Left hindlimb (tissue), 1 donor: ENCODE measurements at places on chromosomes 5 and 9.
A peak's percentile ranks its signal among the peaks of the same experiment; 100 is the strongest.

GRCh38 chr5:167804512-167805220 lies 486.8 kb upstream of the WWC1 start:
- DNase-seq, result no peak

DNA sequence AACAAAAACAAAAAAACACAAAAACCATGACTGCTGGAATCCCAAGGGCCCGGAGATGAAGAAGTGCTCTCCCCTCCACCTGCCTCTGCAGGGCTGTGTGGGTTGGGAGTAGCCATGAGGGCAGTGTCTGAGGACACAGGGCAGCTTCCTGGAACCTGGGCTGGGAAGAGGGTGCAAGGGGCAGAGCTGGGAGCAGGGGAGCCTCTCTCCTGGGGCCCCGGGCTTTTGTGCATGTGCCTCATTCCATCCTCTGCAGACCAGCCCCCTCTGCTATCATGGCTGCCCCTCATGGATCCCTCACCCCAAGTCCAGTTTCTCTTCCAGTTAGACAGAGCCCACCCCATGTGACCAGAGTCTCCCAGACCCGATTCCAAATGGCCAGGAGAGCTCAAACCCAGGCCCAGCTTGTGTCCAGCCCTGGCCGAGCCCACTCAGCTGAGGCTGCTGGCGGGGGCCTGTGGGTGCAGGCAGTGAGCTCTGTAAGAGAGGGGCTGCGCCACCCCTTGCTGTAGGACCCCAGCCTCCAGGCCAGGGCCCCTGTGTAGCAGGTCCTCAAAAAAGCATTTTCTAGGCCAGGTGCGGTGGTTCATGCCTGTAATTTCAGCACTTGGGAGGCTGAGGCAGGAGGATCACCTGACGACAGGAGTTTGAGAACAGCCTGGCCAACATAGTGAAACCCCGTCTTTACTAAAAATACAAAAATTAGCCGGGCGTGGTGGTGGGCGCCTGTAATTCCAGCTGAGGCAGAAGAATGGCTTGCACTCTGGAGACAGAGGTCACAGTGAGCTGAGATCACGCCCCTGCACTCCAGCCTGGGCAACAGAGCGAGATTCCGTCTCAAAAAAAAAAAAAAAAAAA lies 44.5 kb downstream of the PLPP7 start:
- DNase-seq, result no peak

GRCh38 chr5:1723957-1724821 lies 75.4 kb downstream of the MRPL36 start:
- no peak for DNase-seq

DNA sequence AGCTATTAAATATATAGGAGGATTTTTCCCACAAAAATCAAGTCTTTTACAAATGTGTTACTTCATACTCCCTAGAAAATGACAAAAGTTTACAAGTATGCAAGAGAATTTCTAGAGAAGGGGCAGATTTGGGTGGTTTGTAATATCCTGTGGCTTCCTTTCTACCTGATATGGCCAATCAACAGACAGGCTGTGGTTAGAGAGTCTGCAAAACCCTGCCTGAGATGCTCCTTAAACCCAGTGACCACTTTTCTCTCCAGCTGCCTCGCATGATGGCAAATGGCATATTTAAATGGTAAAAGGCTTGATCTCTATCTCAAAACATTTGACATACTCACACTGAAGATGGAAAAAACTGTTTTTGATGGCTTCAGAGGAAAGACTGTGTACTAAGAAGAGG lies 550.1 kb upstream of the ZNF462 start:
- DNase-seq, result no peak

GRCh38 chr9:99814359-99814758 lies 7.3 kb upstream of the NR4A3 start:
- DNase-seq, result no peak

- no peak for DNase-seq
These were observed 125.7 kb downstream of the BARX1 start for GRCh38 chr9:93829271-93830011.

DNA sequence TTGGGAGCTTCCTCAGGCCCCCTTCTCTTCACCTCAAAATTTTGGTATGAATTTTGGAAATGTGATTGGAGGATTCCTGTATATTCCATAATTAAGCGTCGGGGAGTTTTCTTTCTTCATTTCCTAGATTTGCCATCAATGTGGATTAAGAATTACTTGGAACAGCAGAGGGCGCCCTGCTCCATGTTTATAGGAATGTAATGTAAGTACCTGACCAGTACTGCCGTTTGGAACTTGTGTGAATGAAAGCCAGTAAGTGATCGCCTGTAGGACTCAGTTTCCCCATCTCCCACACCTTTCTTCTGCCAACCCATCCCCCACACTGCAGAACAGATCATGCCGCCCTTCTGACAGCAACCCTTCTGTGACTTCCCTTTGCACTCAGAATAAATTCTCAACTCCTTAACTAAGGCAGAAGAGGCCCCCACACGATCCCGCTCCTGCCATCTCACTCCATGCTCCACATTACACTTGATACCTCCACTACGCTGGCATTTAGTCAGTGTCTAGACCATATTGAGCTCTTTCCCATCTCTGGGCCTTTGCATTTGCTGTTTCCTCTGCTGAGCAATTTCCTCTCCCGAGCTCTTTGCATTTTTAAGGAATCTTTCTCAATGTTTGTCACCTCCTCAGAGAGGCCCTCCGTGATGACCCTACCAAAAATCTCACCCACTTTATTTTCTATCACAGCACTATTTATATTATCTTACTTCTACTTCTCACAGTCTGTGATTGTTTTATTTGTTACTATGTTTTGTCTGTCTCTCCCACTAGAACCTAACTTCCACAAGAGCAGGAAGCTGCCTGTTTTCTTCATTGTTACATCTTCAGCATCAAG lies 79.5 kb upstream of the HTR4 start:
- DNase-seq, result peak; percentile 58

- peak; percentile 60 for DNase-seq
These were observed 101.7 kb upstream of the SARDH start for GRCh38 chr9:133839822-133840329.

DNA sequence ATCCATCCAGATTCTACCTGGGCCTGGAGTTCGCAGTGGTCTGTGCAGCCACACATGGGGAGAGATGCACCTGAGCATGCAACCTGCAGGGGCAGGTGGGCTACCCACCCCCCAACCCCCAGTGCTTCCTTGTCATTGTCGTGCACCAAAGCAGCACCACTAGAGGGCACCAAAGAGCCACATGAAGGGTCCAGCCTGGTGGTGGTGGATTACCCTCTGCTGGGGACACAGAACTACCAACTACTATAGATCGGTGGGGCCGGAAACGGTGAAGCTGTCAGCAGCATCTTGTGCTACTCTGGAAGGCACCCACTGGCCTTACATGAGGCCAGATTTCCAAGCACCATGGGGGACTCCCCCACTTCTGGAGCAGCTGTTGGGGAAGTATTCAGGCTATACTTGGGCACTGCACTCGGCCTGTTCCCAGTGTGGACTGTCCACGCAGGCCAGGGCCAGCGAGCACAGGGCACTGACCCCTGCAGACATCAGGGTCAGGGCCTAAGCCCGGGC lies 60.2 kb upstream of the TBC1D2 start:
- DNase-seq, result peak; percentile 76

GRCh38 chr5:94361832-94362796 lies 256.3 kb downstream of the KIAA0825 start:
- DNase-seq, result no peak

DNA sequence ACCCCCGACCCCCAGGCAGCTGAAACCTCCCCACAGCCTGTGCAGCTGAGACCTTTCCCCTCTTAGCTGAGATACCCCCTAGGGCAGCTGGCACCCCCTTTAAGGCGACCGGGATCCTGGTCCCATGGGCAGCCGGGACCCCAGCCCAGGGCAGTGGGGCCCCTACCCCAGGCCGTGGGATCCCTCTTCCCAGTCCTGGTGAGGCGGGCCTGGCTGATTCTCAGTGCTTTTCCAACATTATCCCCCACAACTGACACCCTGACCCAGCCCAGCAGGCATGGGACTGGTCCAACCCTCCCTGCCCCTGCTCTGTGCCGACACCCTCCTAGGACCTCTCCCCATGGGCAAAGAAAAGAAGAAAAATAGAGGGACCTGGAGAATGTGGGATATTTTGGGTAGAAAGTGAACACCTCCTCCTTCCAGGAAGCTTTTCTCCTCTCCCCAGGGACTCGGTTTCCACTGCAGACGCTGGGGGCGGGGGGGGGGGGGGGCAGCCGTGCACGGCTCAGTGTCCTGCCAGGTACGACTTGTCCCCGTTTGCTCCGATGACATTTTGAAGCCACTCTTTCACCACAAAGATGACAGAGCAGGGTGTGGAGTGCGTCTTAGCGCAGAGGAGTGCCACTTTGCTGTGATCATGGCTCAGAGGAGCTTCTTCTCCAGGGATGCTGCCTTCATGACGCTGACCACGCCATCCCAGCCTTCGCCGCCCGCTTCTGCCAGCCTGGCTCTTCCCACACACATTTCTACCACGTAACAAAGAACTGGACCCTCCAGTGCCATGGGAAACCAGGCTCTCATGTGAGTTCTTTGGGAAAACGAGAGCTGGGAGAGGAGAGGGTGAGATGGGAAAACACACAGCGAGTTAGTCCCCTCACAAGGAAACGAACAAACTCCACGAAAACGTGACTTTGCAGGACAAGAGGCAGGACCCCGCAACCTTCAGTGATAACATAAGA lies 47.5 kb downstream of the MRPL36 start:
- DNase-seq, result peak; percentile 10

DNA sequence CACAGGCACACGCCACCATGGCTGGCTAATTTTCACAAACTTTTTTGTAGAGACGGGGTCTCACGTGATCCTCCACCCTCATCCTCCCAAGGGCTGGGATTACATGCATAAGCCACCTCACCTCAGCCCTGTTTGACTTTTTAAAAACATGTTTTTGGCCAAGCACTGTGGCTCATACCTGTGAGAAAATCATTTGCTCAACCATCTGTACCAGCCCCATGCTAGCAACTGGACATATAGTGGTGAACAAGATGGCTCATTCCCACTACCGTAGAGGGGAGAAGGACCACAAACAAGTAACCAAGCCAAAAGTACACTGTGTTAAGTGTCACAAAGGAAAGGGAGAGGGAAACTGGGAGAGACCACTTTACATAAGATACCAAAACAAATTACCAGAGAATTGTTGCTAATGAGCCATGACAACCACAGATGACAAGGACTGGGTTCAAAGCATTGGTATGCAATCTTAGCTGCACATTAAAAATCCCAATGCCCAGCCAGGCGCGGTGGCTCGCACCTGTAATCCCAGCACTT lies 19.2 kb downstream of the PPP2CA start:
- no peak for DNase-seq

DNA sequence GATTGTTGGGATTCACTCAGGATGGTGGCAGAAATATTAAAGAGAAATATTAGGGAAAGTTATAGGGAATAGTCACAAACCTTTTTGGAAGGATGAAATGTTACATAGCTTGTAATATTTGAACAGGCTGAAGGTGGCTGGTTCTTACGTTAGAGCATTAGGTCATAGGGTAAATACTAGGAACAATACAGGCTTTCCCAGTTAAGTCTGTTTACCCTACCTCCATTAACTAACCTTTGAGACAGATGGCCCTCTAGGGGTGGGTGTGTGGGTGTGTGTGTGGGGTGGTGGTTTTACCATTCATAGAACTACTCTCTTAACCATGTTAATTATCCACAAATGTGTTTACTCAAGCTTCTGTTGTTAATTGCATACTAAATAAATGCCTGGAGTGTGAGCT lies 94.3 kb upstream of the STK32A start:
- DNase-seq, result no peak

DNA sequence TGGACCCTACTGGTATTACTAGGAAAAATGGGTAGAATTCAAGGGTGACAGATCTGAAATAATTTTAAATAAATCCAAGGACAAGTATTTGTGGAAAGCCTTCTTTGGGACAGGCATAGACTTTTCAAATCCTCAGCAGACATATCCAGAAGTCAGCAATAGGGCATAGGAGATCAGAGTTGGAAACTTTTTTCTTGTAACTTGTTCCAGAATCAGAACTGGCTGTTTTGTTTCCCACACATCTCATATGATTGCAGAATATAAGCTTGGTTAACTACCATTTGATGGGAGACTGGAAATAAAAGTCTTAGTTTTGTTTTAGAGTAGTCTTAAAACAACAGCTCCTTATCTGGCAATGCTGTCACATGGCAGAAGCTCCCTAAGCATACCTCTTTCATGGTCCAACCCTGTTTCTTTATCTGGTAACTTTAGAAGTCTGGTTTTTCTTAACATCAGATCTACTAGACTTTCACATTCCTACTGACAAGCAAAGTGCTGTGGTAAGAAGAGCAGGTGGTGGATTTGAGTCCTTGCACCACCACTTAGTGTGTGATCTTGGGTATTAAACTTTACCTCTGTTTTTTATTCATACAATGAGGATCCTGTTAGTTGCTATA lies 25.1 kb downstream of the XRCC4 start:
- no peak for DNase-seq

- DNase-seq, result no peak
These were observed 183.9 kb downstream of the LURAP1L start for GRCh38 chr9:12958708-12959107.

DNA sequence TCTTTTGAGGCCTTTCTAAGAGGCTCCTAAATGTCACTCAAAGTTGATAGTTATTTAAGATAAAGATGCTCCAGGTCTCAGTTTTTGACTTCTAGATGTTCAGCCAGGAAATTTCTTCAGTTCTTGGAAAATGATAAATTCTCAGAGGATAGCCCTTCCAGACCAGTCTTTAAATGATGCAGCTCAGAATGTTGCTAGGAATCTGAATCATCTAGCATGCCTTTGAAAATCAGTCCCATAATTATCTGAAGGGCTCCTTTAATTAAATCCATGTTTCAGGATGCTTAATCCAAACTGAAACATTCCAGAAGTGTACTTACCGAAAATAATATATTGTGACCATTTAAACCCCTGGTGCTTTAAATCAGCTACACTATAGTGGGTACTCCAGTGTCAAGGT lies 107.5 kb upstream of the FBN2 start:
- DNase-seq, result no peak

DNA sequence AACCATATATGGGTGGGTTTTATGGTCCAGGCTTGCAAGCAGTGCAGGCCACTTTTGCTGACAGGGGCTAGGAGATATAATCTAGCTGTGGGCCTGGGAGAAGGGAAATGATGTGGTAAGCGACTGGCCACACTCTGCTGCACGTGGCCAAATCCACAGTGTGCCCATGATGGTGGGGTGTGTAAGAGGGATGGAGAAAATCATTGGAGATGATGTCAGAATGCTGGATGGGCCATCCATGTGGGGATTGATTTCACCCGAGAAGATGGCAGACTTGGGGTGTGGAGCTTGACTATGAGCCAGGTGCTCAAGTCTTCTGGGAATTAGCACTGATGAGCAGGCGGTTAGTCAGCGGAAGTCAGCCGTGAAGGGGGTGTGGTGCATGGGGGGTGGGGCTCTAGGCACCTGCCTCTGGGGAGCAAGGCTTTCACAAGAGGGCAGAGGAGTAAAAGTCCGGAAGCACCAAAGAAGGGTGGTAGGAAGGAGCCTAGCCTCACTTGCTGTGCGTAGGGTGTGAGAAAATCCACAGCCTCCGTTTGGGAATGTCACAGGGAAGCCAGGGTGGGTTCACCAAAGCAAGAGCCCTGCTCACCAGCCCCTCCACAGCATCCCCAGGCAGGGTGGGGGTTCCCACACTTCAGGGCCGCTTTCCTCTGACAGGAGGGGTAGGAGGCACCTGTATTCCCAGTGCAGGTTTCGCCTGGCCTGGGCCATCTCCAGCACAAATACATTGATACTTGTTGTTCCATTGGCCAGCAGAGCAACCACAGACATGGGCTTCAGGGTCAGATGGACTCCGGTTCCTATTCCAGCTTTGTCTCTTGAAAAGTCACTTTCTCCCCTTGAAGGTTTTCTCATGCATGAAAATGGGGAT lies 44.5 kb upstream of the ANGPTL2 start:
- DNase-seq, result no peak
